Activated CD4-positive, alpha-beta T cell treated with anti-CD3 and anti-CD28 coated beads, Interleukin-2, amount 10 ng/mL, durations not matched to agents 24 days and 14 days (primary cell): ENCODE measurements at places on chromosomes 1 and 21. TPM values are rescaled to one million over a fixed set of nuclear protein-coding genes. Genes with fewer than 3 reads are reported as not detected.

- DNase-seq = no peak
These were observed 5.8 kb upstream of the LAMC2 start for GRCh38 chr1:183180218-183180617.

GRCh38 chr1:171801487-171801891, 20.0 kb downstream of the METTL13 start:
- DNase-seq = no peak

GRCh38 chr1:214002060-214002459, 14.3 kb downstream of the PROX1 start:
- DNase-seq = no peak

DNA sequence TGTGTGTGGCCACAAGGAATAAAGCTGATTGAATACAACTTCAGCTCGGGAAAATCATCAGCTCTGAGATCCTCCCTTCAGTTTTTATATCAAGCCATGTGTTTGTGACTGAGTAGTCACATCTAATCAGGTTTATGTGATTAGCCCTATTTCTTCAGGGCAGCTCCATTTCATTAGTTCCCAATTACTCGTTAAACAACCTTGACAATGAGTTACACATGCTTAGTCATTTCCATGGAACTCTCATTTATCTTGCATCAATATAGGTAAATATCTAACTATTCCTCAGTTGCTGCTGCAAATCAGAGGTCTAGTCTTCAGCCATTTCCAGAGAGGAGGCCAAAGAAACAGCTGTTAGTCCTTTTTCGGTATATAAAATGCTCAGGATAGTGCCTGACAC, 16.3 kb downstream of the CRB1 start:
- DNase-seq = no peak

DNA sequence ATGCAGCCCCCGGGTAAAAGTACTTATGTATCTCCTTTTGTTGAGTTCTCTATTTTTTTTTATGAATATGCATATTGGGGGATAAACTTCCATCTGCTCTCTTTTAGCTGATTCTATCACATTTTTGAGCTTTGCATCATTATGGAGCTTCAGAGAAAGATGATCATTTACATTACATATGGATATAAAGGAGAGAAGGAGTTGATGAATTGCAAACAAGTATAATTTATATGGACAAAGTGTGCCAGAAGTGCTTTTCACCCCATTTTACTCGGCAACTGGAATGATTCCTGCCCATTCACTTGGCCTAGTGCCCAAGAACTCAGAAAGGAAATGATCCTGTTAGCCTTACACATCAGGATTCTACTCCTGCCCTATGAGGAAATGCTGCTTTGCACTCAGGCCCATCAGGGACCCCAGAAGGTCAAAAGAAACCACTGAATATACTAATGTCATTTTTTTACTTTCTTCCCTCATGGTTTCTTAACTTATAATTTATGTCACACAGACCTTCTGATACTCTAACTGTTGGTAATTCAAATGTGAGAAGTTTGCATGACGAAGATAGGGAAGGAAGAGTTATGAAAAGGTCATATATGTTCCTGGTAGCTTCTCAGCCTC, 65.6 kb downstream of the SAMSN1 start:
- no peak for DNase-seq

Gene HNRNPCL4
- not detected in 2 replicates for total RNA-seq

Gene EPHA10
- total RNA-seq = 0.21 and 0.31 TPM in 2 replicates

DNA sequence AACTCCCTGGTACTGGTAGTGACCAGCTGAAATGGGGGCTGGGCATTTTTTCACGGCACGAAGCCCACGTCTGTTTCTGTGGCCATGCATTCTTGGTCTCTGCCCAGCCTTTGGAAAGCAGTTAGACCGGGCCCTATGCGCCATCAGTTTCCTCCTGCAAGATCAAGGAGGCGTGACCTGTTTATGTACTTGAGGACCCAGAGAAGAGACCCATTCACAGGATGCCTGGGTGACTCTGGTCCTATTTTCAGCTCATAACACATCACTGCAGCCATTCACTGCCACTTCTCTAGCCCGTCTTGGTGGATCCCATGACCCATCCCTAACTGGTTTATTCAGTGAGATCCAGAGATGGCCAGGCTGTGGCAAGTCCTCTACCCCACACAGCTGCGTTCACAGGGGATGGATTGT, 70.4 kb downstream of the SPSB1 start:
- DNase-seq = no peak

- no peak for DNase-seq
These were observed 13.3 kb downstream of the COL6A2 start for GRCh38 chr21:46111193-46111571.

Gene APOBEC4
- total RNA-seq = not detected in 2 replicates
